CD4-positive, alpha-beta T cell treated with Interleukin-2 at 100 ng/mL for 4 hours (primary cell): ENCODE measurements at places on chromosomes 13 and 19.
A peak's percentile ranks its signal among the peaks of the same experiment; 100 is the strongest.

DNA sequence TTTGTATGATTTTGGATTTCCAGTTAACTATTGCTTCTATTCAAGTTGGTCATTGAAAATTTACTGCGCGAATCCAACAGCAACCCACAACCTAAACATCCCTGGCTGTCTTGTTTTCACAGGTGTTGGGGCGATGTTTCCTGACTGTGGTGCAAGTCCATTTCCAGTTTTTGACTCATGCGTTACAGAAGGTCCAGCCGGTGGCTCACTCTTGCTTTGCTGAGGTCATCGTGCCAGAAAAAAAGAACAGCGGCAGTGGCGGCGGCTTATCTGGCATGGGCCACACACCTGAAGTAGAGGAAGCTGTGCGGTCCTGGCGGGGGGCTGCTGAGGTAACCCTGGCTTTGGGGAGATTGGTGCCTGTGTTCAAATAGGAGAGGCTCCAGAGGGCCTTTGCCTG lies 45.2 kb upstream of the GPI start:
- DNase-seq: no peak

- no peak for DNase-seq
Observed at GRCh38 chr13:76942363-76942762, 5.9 kb upstream of the ACOD1 start.

GRCh38 chr13:23959231-23959862 lies 62.0 kb upstream of the C1QTNF9B start:
- DNase-seq: no peak

GRCh38 chr13:44857061-44857460 lies 132.2 kb downstream of the NUFIP1 start:
- no peak for DNase-seq

DNA sequence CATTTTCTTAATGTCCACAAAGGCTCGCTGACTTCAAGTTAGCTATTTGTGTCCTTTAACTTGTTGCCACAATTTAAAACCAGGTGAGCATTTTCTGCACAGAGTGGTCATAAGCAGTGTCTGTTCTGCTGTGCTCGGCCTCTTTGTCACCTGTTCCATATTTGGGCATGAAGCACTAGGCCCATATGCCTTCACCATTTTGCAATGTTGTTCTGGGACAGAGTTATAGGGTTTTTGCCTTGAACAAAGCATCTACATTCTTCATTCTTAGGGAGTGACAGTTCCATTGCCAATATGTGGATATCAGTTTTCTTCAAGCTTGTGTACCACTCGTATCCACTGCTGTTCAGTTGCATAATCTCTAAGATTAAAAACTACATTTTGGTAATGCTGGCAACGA lies 56.1 kb downstream of the LRCH1 start:
- DNase-seq: no peak

GRCh38 chr13:69683921-69684686 lies 423.5 kb upstream of the ATXN8OS start:
- DNase-seq: no peak

DNA sequence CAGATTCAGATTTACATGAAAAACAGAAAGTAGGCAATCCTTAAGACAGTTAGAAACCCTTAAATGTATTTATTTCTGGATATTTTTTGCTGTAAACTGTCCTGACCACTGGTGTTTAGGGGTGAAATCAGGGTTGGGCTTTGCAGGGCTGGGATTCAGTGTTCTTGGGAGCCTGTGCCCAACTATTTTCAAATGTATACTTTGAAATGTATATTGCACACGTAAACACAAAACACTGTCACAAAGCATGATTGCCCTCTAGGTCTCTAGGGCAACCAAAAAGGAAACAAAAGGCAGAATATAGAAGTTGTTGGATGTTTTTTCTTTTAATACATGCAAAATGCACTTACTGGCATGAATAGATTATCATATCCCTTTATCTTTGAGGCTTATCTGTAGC lies 1185.4 kb downstream of the DIAPH3 start:
- no peak for DNase-seq

GRCh38 chr13:25085125-25085742 lies 10.7 kb upstream of the PABPC3 start:
- peak; percentile 2 for DNase-seq

DNA sequence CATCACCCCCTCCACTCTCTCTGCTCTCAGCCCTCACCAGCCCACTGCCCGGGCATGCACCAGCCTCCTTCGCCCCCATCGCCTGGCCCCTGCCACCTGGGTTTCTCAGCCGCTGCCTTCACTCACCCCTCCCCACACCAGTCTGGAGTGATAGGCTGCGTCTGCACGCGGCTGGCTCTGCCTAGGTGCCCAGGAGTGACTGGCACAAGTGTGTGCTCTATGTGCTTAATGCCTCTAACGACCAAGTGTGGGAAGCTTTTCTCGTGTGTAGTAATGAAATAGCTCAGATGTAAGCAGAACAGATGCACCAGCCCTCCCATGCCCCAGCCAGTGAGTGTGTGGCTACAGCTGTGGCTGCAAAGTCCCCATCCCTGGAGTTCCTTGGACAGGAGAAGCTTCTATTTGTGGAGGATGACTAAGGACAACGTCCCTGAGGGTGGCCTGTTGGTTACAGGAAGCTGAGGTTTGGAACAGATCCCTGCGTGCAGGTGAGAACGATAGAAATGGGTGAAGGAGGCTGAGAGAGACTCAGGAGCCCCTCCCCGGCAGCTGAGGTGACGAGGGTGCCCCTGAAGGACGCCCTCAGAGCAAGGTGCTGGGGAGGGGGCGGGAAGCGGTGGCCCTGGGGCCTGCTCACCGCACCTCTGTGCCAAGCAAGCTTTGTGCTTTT lies 35.6 kb downstream of the ATP11A start:
- DNase-seq: no peak

GRCh38 chr13:112605531-112605990 lies 17.6 kb upstream of the TUBGCP3 start:
- DNase-seq: no peak

- DNase-seq: no peak
Observed at GRCh38 chr19:35732540-35733179, 9.6 kb downstream of the IGFLR1 start.

- no peak for DNase-seq
Observed at GRCh38 chr13:39682310-39682709, 26.8 kb downstream of the COG6 start.

DNA sequence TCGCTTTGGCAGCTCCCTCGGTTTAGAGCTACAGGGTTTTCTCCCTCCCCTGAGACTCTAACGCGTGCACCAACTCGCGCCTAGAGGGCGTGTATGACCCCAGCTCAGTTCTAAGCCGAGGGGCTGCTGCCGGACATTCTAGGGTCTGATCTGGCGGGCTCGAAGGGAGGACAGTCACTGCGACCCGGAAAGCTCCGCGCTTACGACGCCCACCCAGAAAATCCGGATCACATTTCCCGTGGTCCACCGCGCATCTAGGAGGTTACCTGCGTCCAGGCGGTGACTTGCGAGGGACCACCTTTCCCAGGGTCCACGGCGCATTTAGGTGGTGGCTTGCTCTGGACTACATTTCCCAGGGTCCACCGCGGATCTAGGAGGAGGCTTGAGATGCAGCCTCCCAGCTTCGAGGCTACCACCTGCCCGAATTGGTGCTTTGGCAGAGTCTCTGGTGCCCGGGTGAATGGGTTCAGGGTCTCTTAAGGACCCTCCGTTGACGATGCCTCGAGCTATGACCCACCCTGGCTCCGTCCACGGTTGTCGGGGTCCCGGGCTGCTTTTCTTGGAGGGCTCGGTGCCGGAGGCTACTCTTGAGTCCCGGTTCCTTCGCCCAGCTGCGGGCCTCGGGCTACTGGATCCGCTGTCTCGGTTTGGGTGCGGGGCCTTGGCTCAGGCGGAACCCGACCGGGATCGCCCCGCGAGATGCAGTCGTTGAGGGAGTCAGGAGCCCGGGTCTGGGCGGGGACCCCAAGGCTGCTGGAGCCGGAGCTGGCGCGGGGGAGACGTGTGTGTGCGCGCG lies 30.5 kb downstream of the ZNF146 start:
- DNase-seq: no peak

DNA sequence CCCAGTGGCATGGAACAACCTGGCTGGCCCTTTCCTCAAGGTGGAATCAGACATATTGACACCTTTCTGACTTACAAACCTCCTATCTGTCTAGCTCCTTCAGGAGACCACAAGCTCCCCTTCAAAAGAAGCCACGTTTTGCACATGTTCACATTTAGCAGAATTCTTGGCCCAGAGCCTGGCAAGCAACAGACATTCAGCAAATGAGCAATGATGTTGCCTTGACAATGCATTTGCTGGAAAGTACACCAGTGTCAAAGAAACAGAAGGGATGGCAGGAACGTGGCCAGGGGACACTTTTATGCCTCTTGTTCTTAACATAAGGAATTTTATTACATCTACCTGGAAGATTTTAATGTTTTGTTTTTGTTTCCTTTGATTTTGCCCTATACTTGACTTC lies 85.5 kb upstream of the FGF14 start:
- DNase-seq: no peak

DNA sequence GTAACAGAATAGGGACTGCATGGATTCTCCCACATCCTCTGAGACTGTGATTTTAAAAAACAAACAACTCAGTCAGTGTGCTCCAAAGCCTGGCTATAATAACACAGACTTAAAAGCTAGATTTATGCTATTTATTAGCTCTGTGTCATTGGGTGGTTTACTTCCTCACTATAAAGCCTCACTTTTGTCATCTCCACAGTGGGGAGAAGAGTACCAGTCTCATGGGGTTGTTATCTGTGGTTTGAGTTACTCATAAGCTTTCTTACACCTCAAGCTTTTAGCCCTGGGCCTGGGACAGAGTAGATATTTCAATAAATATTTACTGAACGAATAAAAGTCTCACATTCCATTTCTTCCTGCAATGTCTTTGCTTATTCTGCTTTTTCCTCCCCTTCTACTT lies 5.3 kb downstream of the RNASEH2B start:
- DNase-seq: peak; percentile 55

- no peak for DNase-seq
Observed at GRCh38 chr13:25657157-25657556, 285.4 kb downstream of the ATP8A2 start.

- peak; percentile 69 for DNase-seq
Observed at GRCh38 chr13:20174656-20175405, 14.0 kb upstream of the GJA3 start.

DNA sequence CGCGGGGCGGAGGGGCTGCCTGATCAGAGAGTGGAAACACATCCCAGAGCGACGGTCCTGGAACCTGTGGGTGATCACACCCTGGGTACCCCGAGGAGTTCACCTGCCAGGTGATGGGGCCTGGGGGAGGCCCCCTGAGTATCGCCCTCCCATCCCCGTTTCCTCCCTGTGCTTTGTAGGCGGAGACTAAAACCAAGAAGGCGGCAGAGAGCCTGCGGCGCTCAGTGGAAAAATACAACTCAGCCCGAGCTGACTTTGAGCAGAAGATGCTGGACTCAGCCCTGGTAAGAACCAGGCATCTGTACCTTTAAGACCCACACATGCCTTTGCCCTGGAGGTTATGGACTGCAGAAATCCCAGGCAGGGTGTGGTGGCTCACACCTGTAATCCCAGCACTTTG lies 19.3 kb downstream of the FCHO1 start:
- DNase-seq: no peak

DNA sequence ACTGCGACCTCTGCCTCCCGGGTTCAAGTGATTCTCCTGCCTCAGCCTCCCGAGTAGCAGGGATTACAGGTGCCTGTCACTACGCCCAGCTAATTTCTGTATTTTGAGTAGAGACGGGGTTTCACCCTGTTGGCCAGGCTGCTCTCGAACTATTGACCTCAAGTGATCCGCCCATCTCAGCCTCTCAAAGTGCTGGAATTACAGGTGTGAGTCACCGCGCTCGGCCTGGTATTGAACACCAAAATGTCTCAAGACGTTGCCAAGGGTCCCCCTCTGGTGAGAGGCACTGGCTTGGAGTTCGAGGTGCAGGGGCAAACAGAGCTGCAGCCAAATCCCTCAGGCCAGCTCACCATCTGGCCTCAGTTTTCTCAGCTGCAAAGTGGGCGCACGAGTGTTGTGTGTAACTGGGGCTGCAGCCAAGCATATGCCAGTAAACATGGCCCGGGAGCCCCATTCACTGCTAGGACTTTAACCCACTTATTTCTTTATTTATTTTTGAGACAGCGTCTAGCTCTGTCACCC lies 8.0 kb downstream of the TJP3 start:
- no peak for DNase-seq

GRCh38 chr19:40466219-40466984 lies 399 bp upstream of the SPTBN4 start:
- peak; percentile 88 for DNase-seq

DNA sequence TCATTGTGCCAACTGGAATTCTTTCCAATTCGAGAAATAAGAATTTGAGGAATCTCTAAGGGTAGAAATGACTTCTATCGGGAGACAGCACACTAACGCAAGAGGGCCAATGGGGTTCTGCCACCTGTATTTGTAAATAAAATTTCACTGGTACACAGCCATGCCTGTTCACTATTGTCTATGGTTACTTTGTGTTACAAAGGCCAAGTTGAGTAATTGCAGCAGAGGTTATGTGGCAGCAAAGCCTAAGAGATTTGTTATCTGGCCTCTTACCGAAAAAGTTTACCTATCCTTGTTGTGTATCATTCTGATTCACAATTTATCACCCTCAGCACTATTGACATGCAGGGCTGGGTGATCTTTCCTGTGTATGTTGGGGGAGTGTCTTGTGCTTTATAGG lies 278.0 kb downstream of the KLF5 start:
- DNase-seq: no peak

DNA sequence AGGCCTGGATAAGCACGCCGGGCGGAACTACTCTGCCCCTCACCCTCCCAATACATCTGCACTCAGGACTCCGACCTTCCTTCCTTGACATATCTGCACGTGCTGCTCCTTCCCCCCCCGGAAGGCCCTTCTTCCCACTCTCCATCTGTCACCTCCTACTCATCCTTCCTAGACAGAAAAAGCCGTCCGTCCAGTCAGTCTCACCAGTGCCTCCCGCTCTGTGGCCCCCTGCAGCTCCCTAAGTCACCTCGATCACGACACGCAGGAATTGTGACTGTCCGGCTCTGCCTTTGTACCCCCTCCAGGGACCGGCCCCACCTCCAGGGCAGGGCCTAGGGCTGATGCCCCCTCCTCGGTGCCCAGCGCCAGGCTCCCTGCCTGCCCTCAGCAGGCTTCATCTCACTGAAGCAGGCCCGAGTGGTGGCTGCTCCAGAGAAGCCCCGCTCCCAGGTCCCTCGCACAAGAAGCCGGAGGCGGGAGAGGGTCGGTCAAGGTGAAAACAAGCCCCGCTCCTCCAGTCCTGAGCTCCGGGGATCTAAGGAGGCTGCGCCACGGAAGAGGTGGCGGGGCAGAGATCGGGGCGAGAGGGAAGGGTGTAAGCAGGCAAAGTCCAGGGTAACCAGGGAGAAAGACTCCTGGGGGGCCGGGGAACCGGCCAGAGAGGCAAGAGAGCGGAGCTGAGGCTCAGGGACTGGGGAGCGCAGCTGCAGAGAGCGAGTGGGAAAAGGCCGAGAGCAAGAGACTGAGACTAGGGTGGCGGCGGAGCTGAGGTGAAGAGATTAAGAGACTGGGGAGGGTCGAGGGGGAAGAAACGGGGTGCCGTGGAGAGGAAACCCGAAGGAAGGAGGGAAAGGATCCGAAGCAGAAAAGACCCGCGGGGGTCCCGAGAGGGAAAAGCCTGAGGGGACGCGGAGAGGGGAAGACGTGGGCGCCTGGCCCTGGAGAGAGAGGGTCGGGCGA lies 1.1 kb downstream of the PPP6R1 start:
- no peak for DNase-seq

- DNase-seq: no peak
Observed at GRCh38 chr13:48485432-48485831, 47.4 kb downstream of the RCBTB2 start.
